Left ventricle myocardium superior (tissue), 1 donor: ENCODE measurements at places on chromosomes 4 and X.

GRCh38 chr4:141565379-141566089, 70.8 kb upstream of the IL15 start:
- DNase-seq, result no peak

- no peak for DNase-seq
Measured at GRCh38 chrX:136143711-136144110, 3.6 kb upstream of the FHL1 start.

GRCh38 chrX:29852767-29853166, 362.6 kb upstream of the MAGEB2 start:
- DNase-seq, result no peak

- DNase-seq, result no peak
Measured at GRCh38 chr4:180455226-180455625, 1788.0 kb upstream of the TENM3 start.

GRCh38 chr4:109703664-109704361, 568 bp upstream of the CASP6 start:
- no peak for DNase-seq

- no peak for DNase-seq
Measured at GRCh38 chr4:2572866-2573265, 36.4 kb downstream of the FAM193A start.

DNA sequence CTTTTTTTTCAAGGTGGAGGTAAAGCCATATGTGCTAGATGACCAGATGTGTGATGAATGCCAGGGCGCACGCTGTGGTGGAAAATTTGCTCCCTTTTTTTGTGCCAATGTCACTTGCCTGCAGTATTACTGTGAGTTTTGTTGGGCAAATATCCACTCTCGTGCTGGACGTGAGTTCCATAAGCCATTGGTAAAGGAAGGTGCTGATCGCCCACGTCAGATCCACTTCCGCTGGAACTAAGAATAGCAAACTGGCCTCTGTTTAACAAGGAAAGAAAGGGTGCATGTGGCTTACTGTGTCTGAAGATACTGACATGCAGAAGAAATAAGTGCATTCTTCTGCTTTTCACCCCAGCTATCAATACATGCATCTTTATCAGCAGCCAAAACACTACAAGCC, 63.9 kb downstream of the CPEB2 start:
- no peak for DNase-seq

DNA sequence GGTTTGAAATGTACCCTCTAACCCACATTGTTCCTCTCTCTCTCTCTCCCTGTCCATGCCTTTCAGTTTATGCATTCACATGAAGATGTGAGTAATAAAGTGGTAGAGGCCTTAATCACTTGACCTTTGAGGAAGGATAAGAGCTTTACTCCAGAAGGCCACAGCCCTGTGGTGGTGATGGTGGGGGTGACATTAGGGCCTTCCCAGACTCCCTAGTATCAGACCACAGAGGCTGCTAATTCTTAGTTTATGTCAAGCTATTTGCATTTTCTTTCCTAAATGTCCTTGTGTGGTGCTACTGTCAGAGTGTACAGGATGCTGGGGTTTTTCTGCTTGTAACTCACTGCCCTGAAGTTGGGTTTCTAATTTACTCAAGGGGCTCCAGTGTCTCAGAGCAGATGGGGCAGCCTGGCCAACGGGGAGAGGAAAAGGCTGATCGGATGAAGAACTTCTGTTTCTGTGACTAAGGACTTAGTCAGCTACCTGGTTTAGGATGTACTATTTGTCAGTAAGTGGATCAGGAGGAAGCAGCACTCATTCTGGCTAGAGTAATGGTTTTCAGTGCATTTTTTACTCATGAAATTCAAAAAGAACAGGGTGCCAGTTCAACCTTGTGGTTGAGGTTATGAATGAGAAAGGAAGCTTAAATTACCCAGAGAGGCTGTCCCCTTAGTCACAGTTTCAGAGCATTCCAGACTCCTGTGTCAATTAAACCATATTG, 509.6 kb upstream of the DIPK2B start:
- DNase-seq, result no peak

GRCh38 chrX:50721764-50722521, 92.1 kb downstream of the SHROOM4 start:
- DNase-seq, result no peak

DNA sequence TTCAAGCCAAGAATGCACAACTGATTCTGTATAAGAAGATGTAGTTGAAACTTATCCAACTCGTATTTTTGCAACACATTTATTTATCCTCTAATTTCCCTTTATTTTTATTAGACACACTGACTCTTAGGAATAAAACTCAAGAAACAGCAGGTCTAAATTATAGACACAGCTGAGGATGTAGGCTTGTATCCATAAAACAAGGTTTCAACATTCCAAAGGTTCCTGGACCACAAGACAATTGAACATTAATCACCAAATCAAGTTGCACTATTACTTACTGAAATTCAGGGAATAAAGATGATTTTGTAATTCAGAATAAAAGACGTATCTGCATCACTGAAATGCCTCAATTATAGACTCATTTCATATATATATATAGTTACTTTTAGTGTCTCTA, 683.5 kb upstream of the GRIA3 start:
- DNase-seq, result no peak

DNA sequence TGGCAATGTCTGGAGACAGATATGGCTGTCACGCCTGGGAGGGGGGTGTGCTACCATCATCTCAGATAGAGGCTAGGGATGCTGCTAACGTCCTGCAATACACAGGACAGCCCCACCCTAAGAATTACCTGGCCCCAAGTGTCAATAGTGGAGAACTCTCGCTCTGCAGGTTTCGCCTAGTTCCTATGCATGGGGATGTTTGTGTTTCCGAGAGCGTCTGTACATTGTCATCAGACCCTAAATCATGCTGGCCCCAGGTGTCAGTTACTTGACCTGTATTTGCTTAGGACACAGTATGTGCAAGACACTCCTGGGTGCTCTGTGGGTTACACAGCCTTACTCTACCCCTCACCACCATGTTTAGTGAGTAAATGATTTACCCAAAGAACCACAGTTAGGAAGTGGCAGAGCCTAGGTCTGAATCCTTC, 90.8 kb downstream of the AFF1 start:
- DNase-seq, result no peak

- DNase-seq, result no peak
Measured at GRCh38 chrX:135331525-135331924, 22.2 kb downstream of the ETDC start.

DNA sequence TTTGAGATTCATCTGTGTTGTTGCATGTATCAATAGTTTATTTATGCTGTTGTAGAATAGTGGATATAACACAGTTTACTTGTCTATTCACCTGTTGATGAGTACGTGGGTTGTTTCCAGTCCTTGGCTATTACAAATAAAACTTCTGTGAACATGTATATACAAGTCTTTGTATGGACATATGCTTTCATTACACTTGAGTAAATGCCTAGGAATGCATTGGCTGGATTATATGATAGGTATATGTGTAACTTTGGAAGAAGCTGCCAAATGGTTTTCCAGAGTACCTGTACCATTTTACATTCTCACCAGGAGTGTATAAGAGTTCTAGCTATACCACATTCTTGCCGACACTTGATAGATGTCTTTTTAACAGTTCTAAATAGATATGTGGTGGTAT, 16.5 kb downstream of the ART3 start:
- DNase-seq, result no peak

DNA sequence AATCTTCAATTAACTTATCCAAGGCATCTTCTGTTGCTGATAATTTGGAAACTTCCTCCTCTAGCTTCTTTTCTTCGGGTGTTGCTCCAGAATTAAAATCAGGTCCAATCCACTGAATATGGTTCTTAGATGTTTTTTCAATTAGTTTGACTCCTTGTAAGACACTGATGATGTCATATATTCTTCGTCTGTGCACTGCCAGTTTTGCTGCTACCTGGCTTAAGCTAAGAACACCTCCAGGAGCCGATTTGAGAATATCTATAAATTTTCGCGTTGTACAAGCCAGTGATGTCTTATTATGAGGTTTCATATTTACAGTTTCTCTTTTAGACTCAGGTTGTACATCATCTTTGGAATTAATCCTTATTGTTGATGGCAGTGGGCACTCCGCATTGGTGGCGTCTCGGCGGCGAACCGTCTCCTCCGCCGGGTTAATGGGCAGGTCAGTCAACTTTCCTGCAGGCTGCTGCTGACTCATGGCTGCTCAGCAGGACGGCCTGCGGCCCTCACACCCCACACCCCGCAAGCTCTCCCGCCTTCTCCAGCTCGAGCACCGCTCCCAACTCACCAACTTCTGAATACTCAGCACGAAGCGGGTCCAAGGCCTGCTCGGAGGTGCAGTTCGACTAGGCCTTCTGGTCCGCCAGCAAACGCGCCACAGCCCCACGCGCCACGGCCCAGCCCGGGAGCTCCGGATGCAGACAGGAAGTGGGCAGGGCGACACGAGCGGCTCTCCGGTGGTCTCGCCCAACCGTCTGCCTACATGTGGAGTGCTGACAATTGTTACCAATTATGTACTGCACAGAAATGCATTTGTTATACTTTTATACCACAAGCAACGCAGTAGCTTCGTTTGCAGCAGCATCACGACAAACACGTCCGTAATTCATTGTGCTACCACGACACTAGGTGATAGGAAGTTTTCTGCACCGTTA, 49.2 kb upstream of the FHL1 start:
- DNase-seq, result no peak

DNA sequence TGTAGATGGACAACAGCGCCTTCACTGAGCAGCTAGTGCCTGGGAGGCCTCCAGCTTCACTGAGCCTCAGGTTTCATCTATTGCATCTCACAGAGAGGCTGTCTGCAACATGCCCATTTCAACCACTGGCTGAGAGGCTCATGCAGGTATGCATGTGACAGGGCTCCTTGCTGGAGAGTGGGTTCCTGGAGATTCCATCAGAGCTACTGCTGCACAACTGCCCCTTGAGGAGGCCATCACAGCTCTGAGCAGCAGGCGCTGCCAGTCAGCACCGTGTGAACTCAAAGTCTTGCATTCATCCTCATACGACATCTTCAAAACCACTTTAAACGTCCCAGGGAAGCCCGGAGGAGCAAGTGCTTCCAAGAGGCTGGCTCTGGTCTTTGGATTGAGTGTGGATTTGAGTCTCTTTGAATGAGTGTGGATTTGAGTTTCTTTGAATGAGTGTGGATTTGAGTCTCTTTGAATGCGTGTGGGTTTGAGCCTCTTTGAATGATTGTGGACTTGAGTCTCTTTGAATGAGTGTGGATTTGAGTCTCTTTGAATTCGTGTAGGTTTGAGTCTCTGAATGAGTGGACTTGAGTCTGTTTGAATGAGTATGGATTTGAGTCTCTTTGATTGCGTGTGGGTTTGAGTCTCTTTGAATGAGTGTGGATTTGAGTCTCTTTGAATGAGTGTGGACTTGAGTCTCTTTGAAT, 8.7 kb downstream of the P2RY8 start:
- DNase-seq, result no peak

GRCh38 chr4:2253160-2254084, 8.5 kb downstream of the MXD4 start:
- DNase-seq, result peak; percentile 37

DNA sequence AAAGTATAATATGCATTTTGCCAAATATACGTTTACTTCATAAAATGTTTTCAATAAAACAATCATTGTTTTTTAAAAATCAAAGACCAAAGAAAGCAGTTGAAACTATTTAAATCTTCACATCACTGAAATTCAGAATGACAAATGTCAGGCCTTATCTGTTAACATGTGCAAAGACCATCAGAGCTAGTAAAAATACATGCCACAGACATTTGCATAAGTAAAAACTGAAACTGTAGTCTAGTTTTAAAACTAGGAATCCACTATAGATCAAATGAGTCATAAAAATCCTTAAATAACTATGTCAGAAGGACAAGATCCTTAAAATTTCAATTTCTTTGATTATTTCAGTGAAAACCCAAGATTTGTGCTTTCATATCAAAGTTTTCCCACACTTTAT, 24.8 kb downstream of the KLHL15 start:
- no peak for DNase-seq

- no peak for DNase-seq
Measured at GRCh38 chrX:69424910-69425309, 79.2 kb upstream of the NALF2 start.

DNA sequence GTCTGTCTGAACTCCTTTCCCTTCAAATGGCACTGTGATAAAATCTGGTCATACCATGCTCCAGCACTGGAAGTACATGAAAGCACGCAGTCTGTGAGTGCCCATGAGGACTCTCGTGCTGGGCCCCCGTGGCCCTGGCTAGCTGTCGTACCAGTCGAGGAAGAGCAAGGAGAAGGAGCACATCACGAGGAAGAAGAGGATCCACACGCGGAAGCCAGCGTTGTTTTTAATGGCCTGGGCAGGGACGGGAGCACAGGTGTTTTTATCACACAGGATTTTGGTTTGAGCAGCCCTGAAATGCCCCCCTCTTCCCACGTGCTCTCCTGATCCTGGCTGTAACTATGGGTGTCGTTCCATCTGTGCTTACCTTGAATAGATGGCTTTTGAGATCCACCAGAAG, 33.0 kb downstream of the NSG1 start:
- no peak for DNase-seq

- no peak for DNase-seq
Measured at GRCh38 chrX:3712051-3712869, 1.2 kb downstream of the PRKX start.

DNA sequence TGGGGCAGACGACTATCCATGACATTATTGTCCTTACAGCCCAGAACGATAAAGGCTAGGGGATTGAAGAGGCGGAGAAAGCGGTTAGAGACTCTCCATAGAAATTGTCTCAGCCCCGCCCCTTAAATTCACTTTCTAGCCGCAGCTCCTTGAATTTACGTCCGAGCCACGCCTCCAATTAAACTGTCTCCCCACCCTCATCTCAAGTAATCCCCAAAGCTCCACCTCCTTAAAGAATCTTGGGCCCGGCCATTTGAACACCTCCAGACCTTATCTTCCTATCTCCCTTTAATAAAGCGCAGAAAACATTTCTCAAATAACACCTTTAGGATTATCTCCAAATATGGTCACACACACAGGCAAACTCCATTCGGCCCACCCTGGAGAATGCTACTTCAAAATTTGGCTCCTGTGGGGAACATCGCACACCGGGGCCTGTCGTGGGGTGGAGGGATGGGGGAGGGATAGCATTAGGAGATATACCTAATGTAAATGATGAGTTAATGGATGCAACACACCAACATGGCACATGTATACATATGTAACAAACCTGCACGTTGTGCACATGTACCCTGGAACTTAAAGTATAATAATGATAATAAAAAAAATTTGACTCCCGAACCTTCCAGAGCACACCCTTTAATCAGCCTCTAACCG, 7.2 kb upstream of the MAGIX start:
- DNase-seq, result no peak

DNA sequence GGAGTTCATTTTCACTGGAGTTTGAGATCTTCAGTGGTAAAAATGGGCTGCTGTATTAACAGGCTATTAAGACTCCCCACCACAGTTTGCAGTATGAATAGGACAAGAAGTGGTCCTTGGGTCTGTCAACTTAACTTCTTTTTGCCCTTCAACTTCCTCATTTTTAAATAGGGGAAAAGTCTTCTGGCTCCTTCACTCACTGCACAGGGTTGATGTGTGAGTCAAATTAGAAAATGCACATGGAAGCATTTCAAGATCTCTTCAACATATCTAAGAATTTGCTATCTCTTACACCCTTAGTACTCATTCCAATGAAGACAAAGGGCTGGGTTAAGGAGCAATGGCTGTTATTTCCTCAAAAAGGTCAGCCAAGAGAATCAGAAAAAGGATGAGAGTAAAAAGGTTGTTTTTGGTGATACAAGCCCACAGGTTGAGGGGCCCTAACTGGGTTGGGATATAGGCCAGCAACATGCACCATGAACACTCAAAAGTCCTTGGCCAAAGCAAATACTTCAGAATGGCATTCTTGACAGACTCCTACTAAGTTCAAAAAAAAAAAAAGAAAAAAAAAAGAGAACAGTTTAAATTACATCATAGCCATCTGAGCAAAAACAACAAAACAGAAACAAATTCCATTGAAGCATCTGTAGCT, 13.4 kb downstream of the PDE5A start:
- no peak for DNase-seq

GRCh38 chr4:38751341-38752010, 31.3 kb downstream of the TLR10 start:
- no peak for DNase-seq
